ENCODE measurements at places on chromosomes 3 and 15.

DNA sequence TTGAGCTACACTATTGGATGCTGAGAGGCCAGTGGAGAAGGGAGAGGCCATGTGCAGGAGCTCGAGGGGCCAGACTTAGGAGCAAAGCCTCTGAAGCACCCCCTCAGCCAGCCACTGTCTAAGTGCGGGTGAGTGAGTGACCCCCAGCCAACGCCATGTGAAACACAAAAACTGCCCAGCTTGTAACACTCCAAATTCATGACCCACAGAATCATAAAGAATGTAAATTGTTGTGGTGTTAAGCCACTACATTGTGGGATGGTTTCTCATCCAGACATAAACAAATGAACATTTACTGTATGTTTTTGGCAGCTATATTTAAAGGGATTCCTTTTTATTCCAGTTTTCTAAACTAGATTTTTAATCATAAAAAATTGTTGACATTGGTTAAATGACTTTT is 27.2 kb upstream of the TMEM158 start:
- DNase-seq, result no peak

DNA sequence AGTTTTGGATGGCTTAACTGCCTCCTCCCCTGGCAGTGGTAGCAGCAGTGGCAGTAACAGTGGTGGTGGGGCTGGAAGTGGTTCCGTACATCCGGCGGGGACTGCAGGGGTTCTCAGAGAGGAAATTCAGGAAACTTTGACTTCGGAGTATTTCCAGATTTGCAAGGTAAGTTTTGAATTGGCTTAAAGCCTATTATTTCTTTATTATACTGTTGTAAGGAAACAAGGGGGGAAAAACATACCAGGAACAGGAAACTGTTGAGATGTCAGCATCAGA is 1.5 kb downstream of the STXBP5L start:
- no peak for DNase-seq

- no peak for DNase-seq
These were observed 25.2 kb downstream of the ARPP21 start for GRCh38 chr3:35664460-35664919.

DNA sequence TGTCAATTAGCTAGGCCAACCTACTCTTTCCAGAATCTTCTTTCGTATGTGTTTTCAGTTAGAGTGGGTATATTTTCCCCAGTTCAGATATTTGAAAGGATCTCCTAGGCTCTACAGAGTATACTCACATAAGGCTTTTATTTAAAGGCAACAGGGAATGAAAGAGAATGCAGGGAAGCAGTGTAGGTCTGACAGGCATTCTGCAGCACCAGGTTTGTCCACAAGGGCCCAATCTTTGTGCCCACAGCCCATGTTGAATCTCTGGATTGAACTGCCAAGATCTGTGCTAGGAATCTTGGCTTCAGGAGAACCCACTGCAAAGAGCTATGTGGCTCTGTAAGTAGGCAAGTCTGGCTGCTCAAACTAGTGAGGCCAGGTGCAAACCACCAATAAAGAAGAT is 24.2 kb upstream of the GALNT15 start:
- DNase-seq, result no peak

DNA sequence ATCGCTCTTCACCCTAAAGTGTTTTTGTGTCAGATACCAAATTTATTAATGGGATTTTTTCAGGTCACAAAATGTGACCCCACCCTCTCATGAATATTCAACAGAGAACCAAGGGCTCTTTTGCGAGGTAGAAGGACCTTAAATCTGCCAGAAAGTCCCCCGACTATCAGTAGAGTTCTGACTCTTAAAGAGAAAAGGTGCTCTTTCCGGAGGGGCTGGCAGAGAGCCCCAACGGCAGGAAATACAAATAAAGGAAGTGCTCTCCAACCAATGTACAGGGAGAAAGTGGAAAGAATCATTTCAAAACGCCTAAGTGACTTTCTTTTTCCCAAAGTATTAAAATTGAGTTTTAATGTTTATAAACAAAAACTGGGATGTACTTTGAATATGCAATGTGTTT is 517.2 kb downstream of the FOXP1 start:
- DNase-seq, result no peak

DNA sequence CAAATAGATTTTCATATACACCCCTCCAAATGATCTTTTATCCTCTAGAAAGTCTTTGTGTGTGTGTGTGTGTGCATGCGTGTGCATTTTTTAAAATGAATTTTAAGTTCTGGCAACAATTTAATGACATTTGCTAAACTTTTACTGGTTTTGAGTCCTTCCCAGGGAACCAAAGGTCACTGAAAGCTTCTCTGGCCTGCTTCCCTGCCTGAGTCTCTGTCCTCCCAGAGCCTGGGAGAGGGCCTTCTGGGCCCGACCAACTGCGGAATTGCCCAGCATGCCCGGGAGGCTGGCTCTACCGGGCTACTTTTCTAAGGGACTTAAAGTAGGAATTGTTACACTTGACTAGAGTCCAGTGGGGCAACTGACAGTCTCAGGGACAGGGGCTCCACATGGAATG is 7.4 kb upstream of the RBPMS2 start:
- DNase-seq, result no peak

DNA sequence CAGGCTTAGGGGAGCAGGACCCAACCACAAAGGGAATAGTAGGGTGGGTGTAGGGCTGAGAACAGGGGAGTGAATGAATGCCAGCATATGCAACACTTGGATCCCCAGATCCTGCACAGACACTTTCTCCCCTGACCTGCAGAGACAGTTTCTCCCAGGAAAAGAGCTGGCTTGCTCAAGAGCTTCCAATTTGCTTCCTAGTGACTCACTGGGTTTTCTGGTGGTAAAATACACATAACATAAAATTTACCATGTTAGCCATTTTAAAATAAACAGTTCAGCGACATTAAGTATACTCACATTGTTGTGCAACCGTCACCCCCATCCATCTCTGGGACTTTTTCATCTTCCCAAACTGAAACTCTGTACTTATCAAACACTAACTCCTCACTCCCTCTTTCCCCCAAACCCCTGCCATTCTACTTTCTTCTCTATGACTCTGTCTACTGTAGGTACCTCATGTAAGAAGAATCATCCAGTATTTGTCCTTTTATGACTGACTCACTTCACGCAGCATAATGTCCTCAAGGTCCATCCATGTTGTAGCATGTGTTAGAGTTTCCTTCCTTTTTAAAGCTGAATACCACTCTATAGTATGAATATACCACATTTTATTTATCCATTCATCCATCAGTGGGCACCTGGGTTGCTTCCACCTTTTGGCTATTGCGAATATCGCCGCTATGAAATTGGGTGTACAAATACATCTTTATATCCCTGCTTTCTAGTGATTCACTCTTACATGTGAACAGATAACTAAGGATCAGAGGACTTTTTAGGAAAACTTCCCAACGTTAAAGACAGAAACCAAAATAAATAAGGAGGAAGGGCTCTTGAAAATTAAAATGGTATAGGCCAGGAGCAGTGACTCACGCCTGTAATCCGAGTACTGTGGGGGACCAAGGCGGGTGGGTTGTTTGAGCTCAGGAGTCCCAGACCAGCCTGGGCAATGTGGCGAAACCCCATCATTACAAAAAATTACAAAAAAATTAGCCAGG is 95.6 kb upstream of the TJP1 start:
- no peak for DNase-seq

DNA sequence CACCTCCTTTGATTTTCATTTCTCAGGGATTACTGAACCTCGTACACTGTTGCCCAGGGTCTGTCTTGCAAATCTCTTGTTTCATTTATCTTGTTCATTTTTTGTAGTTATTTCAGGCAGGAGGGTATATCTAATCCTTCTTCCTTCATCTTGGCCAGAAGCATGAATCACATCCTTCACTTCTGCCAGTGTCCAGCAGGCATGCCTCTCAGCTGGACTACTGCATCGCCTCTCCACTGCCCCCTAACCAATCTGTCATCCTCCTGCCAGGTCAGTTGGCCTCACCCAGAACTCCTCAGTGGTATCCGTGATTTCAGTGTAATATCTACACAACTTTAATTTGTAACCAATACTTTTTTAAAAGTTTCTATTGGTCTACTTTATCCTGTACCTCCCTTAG is 297.9 kb downstream of the GABRG3 start:
- no peak for DNase-seq

DNA sequence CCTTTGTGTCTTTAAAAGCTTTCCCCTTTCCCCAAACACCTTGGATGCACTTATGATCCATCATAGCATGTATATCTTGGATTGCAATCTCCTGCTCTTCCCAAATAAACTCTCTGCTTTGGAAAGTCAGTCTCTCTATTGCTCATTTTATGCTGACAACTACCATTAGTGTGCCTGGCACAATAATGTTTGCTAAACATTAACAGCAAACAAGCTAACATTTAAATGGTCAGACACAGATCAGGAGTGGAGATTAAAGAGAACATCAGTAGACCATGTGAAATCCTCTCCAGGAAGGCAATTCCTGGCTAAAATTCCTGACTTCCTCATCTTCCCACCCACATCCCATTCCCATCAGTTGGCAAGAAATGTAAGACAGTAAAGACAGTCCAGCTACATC is 44.3 kb upstream of the EIF1B start:
- no peak for DNase-seq

- DNase-seq, result no peak
These were observed 103.4 kb downstream of the MINAR1 start for GRCh38 chr15:79535536-79535935.

DNA sequence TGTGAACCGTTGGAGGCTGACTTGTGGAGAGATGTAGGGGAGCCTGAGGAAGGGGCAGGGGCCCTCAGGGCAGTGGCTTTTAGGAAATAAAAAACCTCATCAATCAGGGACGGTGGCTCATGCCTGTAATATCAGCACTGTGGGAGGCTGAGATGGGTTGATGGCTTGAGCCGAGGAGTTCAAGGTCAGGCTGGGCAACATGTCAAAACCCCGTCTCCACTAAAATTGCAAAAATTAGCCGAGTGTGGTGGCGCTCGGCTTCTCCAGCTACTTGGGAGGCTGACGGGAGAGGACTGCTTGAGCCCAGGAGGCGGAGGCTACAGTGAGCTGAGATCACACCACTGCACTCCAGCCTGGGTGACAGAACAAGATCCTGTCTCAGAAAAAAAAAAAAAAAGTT is 7.6 kb downstream of the TTC23 start:
- no peak for DNase-seq

DNA sequence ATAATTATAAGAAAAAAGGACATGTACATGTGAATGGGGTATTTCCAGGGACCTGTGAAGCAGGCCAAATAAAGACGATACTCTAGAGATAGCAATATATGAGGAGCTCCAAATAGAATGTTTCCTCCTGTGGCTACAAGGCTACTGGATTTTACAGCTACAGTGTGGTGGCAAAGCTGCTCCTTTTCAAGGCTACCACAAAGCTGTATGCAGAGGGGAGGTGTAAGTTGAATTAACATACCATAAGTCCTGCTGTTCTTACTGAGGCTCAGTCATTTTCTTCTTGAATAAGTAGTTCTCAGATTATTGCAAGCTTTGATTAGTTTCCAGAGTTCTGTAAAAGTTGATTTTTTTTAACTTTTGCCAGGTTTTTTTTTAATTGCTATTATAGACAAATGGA is 1184.6 kb upstream of the EPHA6 start:
- DNase-seq, result no peak

GRCh38 chr3:71240034-71240433 is 343.5 kb downstream of the FOXP1 start:
- DNase-seq, result no peak

DNA sequence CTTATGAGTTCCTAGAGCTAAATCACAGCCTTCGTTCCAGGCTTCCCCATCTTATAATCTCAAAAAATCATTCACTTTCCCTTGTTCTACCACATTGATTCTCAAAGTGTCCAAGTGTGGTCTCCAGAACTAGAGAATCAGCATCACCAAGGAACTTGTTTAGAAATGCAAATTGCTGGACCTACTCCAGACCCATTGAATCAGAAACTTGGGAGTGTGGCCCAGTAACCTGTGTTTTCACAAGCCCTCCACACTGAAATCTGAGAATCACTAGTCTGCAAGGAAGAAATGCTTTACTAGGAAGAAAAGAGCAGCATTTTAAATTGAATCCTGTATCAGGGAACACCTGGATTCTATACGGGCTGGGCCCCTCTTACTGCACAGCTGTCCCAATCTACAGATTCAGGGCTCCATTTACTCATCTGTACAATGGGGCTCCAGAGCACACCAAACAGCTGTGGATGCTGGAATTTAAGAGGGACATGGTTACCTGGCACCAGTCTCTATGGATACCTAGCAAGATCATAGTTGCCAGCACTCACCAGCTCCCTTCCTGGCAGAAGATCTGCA is 3.9 kb downstream of the MEGF11 start:
- no peak for DNase-seq

DNA sequence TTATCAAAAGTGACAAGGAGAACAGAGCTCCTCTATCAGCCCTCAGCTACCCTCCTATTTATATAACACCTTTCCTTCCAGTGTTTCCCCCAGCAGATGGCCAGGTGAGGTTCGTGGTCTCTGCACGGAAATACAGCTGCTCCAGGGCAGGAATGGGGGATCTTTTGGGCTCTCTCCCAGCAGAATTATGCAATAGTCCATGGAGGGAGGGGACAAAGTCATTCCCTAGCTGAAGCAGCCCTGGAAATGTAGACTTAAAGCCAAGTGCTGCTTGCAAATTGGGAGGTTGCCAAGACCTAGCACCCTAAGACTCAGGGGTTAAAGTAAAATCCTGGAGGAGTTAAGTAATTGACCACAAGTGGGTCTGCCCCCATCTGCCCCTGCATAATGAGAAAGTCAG is 256.3 kb downstream of the LRTM1 start:
- DNase-seq, result no peak

Measured in central memory CD8-positive, alpha-beta T cell (primary cell).